Stimulated activated CD8-positive, alpha-beta memory T cell treated with anti-CD3 and anti-CD28 coated beads, Interleukin-12 subunit alpha, Interleukin-12 subunit beta, amount 100 ng/mL, for 4 hours (primary cell): ENCODE measurements at places on chromosomes 1 and 21.

GRCh38 chr1:26537951-26538352 is 8.4 kb downstream of the RPS6KA1 start:
- DNase-seq: no peak

DNA sequence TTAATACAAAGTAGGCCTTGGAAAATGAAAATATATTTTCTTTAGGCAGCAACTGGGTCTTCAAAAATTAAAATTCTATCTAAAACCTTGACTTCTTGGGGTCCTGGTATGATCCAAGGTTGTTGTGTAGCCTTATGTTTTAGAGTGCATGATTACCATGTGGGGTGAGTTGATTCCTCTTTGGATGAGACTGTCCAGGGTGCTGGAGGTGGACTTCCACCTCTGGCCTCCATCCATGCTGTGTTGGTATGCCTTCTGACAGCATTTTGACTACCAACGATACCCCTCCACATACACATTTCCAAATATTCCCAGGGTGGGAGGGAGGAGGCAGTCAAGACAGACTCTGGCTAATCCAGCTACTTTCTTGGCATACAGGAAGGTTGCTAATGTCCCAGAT is 205.0 kb downstream of the TNR start:
- no peak for DNase-seq

- no peak for DNase-seq
Measured at GRCh38 chr1:151692226-151692625, 24.4 kb downstream of the CELF3 start.

DNA sequence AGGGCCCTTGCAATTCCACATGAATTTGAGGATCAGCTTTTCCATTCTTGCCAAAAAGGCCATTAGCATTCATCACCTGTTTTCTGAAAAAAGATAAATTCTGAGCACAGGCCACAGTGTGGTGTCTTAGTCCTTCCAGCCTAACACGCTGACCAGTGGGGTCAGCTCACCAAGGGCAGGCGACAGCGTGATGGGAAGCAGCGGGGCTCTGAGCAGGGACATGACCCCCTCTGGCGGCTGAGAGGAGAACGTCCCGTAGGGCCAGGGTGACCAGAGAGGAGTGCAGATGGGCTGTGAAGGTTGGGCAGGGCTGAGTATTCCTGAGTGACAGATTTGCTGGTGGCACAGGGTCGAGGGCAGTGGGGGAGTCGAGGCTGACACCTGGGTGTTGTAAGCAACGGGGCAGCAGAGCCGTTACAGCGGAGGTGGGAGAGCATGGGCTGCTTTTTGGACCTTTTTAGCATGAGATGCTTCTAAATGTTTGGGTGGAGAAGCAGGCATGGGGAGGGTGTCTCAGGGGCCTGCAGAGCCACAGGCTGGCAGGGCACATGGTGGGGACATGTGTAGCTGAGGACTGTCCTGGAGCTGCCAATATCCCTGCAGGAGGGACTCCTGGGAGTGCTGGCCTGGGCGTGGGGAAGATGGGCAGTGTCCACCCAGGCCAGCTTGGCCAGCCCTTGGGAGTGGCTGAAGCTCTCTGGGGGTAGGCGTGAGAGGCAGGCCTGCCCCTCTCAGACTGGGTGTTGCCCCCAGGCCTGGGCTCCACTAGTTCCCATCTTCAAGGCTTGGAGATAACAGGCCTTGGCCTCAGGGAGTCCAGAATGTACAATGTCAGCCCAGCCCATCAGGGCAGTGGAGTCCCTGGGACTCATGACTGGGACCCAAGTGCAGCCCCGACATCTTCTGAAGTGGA is 8.6 kb upstream of the CALML6 start:
- peak; percentile 38 for DNase-seq

GRCh38 chr1:109617291-109617801 is 2.1 kb downstream of the GNAT2 start:
- no peak for DNase-seq

GRCh38 chr21:42986125-42986783 is 11.9 kb downstream of the PKNOX1 start:
- no peak for DNase-seq

- DNase-seq: no peak
Measured at GRCh38 chr1:54016343-54017282, 1.4 kb downstream of the LDLRAD1 start.

DNA sequence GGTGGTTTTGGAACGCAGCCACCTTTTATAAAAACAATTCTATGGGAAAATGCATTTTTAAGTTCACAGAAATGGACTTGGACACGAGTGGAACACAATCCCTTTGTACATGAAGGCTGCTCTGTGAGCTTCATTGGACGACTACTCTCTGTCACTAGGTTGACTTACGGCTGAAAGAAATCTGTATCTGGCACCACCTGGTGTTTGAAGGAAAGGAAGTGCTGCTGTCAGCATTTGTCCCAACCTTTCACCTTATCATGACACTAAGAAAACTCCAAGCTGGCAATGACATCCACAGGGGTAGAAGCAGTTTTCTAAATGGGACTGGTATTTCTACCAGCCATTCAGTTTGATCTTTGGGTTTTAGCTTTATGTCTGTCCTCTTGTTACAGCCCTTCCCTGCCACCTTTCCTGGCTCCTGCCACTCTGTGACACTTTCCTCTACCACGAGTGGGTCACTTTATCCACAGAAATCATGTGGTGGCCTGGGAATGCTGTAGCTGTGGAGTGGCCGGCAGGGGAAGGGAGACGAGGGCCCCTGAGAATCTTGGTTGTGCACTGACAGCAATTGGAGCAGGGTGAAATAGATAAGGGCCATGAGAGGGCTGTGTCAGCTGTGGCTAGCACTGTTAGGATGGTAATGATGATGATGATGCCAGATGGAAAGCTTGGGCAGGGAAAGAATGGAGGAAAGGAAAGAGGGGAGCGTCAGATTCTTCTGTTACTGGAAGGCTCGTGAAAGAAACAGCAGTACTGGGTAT is 85.2 kb downstream of the TBX19 start:
- no peak for DNase-seq

DNA sequence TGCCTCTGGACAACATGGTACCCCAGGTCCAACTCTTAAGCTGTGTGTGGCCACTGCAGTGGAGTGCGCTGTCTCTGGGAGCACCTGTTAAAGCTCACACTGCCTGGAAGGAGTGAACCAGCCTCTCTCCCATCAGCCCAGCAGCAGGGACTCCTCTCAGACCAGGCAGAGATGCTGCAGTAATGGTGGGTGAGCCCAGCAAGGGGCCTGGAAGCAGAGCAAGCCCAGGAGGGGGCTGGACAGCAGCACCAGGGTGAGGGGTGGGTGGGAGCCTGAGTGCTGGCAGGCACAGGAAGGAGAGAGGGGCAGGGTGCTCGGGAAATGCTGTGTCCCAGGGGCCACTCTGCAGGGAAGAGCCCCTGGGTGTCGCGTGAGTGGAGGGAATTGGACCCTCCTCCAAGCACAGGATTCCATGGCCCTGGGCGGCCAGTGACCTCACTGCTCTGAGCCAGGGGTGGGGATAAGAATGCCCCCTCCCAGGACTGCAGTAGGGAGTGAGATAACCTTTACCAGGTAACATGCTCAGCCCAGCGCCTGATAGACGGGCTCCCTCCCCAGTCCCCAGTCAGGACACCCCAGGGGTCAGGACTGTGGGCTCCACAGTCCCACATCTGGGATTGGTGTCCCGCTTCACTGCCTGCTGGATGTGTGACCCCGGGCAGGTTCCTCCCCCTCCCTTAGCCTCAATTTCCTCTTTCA is 313.1 kb downstream of the MATN1 start:
- DNase-seq: no peak

DNA sequence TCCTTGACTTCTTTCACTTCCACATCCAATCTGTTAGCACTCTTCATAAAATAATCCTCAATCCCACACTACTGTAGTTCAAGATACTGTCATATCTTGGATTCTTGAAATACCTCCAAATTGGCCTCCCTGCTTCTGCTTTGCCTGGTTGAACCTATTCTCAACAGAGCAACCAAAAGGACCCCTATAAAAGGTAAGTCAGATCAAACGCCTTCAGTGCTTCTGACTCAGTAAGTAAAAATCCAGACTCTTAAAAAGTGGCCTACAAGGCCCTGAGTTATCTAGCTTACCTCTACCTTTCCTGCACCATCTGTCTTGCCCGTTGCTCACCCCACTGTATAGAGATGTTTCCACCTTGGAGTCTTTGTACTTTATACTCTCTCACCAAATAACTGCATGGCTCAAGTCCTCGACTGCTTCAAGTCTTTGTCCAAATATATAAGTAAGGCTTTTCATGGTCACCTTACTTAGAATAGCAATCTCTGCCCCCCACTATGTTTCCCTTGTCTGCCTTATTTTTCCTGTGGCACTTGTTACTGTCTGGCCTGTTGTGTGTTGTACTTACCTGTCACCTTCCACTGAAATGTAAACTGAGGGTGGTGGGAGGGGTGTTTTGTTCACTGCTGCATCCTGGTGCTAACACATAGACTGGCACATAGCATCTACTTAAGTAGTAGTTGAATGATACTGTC is 5.1 kb upstream of the PIGV start:
- DNase-seq: no peak

DNA sequence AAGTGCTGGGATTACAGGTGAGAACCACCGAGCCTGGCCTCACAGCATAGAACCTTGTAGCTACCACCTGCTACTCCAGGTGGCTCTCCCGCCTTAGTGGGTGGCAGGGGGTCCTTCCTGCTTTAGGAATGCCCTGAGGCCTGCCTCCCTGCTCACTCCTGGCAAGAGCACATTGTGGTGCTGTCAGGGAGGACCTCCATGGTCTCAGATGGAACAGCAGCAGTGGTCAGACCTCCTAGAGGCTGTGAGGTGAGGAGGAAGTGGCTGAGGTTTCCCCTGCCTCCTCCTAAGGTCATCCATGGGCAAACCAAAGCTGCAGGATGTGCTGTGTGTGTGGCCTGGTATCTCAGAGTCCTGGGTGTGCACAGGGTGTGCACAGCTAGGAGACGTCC is 6.7 kb downstream of the SOX13 start:
- no peak for DNase-seq

DNA sequence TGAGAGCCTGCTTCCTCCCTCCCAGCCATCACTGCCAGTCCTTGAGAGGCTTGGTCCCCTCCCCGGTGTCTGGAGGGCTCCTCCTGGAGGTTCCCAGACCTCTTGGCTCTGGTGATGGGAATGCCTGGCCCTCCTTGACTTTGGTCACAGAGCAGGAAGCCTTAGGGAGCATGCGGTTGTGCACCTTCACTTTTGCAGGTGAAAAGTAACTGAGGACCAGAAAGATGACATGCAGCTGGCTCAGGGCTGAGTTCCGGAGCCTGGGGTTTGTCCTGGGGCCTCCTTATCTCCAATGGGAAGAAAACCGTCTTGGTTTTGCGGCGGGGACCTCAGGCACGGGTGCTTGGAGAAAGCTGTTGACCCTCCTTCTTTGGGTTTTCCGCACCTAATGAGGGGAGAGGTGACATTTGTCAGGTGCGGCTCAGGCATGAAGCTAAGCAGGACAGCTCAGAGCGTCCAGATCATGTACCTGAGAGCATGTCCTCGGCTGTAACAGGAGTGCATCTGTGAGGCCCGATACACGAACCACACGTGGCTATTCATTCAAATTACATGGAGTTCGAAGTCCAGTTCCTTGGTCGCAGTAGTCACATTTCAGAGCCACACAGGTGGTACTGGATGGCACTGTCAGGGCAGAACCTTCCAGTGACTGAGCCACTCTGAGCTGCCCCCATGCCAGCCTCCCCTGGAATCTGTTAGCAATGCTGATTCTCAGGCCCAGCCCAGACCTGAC is 608 bp upstream of the MX2 start:
- DNase-seq: no peak

DNA sequence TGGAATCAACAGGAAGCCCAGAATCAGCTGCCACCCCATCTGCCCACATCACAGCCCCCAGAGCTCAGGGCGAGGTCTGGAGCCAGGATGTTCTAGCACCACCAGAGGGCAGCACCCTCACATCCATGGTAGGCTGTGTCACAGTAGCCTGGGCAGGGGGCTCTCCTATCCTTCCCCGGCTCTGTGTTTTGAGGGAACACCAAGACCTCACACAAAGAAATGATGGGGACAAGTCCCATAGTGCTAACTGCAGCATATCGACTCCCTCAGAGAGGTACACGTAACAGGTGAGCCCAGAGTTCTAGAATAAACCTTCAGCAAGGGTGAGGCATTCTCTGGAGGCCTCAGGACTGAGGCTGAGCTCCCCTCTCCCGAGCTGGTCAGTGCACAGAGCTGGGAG is 2.3 kb upstream of the KCNC4 start:
- peak; percentile 59 for DNase-seq

GRCh38 chr1:65493802-65494201 is 73.3 kb downstream of the LEPR start:
- no peak for DNase-seq

DNA sequence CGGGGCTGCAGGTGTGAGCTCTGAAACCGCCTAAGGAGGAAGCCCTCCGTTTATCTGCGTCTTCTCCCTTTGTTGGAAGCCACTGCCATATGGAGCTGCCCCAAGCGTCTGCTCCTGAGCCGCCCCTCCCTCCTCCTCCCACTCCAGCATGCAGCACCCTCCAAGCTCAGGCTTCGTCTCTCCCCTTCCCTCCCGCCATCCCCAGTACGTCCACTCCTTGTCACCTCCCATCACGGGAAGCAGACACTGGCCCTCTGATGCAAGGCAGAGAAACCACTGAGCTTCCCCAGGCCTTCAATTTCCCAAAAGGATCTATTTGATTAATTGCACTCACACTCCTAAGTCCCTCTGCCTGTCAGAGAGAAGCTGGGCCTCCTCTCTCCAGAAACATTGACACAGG is 52.5 kb downstream of the NFASC start:
- DNase-seq: no peak

DNA sequence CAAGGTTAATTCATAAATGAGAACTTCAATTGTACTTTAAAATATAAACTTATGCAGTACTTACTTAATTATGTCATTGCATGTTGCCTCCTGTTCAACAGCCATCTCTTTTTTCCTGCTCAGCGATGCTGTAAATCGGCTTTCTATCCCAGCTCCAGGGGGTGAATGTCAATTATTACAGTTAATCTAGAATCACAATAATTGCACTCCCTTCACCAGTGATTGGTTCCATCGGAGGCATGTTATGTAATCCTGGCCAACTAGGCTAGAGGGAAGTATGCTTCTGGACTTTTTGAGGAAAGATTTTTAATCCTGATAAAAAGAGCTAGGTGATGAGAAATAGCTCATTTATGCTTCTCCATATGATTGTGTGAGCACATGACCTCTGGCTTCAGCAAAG is 53.8 kb upstream of the SGIP1 start:
- no peak for DNase-seq

DNA sequence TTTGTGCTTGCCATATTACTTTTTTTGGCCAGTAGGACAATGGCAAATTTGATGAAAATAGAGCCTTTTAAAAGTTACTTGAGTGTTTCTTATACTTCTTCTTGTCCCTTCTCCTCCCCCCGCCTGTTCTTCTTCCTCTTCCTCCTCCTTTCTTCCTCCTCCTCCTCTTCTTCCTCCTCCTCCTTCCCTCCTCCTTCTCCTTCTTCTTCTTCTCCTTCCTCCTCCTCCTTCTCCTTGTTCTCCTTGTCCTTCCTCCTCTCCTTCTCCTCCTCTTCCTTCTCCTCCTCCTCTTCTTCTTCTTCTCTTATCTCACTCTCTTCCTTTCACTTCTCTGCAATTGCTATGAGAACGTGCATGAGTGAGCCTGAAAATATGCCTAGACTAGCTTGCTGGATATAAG is 466.2 kb upstream of the NR5A2 start:
- DNase-seq: no peak
